SIG-M5 (cell line): ENCODE measurements at places on chromosomes 1 and 21.

- no peak for DNase-seq
Measured at GRCh38 chr1:220628431-220628830, 61.7 kb upstream of the C1orf115 start.

DNA sequence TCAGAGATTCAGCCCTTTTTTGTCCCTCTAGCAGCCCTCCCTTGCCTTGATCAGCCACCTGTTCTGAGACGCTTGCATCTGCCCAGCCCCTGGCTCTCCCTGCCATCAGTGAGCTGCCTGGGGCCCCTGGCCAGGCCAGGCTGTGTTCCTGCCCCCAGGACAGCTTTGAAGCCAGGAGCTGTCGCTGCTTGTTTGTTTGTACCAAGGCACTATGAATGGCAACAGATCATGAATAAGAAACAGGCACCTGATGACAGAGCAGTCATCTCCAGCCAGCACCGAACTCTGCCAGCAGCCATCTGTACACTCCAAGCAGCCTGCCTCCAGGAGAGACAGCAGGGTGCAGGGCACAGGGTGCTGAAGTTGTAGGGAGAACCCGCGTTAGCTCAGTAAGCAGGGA, 8.1 kb upstream of the VWA5B1 start:
- no peak for DNase-seq

DNA sequence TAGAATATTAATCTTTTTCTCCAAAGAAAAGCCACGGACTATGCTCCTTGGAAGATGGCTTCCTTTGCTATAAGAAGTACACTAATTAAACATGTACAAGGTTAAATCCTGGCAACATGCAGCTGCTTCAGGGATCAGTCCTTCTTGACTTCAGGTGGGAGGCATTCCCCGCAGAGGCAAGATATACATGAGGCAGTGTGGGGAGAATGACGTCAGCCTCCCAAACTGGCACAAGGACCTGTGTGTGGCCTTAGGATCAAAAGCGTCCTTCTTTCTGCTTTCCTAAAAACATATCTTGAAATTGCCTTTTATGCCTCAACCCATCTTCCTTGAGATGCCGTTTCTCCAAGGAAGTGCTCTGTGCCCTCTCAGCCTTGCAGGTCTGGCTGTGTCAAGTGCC, 90.3 kb downstream of the WLS start:
- DNase-seq = no peak

DNA sequence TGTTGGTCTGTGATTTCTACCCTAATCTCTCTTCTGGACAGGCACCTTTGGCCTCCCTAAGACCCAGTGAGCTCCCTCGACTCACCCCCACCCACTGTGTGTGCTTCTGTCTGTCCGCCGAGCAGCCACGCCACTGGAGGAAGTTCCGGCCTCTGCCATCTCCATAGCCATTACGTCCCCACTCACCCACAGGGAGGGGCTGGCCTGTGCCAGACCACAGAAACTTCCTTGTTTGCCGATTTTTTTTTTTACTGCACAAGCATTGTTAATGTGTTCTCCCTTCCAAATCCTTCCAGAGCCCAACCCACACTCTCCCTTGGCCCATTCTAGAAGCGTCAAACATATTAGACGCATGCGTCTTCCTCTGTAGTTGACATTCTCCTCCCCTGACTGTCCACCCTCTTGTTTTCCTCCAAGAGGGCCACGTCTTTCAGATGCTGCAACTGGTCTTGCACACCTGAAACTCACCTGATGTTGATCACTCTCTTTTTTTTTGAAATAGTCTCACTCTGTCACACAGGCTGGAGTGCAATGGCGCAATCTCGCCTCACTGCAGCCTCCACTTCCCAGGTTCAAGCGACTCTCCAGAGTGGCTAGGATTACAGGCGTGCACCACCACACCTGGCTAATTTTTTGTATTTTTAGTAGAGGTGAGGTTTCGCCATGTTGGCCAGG, 72.3 kb downstream of the EVA1C start:
- no peak for DNase-seq

DNA sequence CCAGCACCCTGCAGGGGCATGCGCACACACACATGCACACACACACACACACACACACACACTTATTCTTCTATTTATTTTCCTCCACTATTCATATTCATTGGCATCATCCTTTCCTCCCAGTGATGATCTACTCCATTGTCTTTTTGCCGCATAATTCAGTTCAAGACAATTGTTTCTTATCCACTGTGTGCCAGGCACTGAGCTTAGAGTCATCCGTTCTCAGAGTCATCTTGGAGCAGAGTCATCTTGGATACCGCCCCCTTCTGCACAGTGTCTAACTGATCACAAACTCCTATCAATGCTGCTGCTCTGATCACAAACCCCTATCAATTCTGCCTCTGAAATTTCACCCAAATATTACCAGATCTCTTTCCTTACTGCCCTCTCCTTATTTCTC, 102.8 kb upstream of the PROX1 start:
- DNase-seq = no peak

DNA sequence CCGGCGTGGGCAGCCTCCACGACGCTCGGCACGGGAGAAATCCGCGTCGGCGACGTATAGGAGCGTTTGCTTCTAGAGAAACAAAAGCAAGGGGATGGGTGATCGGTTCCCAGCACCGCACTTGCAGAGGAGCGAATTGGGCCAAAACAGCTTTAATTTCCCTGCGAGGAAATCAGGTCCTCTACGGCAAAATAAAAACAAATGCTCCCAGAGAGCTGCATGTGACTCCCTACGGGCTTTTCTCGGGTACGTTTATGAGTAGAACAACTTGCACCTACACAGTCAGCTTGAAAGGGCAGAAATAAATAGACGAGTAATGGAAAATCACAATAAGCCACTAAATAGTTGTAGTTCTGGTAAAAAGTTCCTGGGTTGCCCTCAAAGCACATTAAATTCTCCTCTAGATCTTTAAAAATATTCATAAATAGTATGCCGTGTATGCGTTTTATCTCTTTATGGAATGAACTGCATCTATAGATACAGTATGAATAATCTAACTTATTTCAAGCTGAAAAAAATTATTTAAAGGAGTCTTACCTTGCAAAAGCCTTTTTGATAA, 1.2 kb downstream of the NHLH2 start:
- DNase-seq = no peak

GRCh38 chr21:38352536-38353219, 95.9 kb downstream of the KCNJ15 start:
- no peak for DNase-seq

- no peak for DNase-seq
Measured at GRCh38 chr1:183024317-183025009, 1.2 kb downstream of the LAMC1 start.

DNA sequence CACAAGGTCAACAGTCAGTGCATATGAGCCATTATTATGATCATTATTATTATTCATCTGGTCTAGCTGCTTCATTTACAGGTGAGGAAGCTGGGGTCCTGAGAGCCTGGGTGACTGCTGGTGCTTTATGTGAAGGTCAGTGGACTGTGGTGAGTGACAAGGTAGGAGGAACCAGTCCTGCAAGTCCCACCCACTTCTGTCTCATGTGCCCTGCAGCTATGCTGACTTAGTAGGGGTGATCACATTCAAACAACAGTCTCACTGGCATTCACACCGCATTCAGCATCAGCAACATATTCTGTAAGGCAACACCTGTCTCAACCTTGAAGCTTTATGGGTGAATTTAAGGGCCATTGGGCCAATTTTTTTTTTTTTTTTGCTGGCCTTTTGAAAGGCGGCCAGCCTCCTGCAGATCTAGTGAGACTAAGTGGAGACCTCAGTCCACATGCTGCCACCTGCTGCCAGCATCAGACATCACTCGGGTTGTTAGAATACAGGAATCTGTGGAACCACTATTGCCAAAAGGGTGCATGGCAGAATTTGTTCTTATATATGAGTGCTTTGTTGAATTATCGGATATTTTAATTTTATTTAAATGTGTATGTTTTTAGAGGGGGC, 59.9 kb upstream of the CACNA1E start:
- DNase-seq = no peak

- no peak for DNase-seq
Measured at GRCh38 chr1:19448491-19449439, 36.6 kb downstream of the CAPZB start.

DNA sequence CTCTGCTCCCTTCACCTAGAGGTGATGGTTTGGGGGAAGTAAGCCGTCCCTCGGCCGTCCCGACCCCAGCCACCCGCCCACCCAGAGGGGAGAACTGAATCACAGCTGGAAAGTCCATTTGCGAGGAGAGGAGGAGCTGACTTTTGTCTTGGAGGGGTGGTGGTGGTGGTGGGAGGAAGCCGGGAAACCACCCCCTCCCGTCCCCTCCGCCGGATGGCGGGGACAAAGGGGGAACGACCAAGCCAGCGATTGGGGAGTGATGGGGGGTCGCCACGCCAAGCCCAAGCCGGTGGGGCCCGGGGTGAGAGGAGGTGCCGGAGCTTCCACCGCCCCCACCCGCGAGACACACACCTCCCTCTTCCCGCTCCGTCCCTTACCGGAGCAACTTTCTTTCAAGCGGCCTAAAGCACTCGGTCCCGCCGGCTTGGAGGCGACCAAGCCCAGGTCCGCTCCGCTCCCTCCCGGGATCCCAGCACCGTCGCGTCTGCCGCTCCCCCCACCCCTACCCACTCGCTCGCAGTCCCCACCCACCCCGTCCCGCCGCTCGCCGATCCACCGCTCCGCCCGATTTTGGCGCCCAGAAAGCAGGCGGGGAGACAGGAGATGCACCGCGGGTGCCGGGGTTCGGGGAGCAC, 540 bp downstream of the ARHGEF2 start:
- no peak for DNase-seq

GRCh38 chr1:230140221-230141020, 73.4 kb downstream of the GALNT2 start:
- DNase-seq = no peak
